NCI-H2171 treated with DMSO at 0.1 percent for 48 hours (cell line): ENCODE measurements at places on chromosomes 6 and 20.

DNA sequence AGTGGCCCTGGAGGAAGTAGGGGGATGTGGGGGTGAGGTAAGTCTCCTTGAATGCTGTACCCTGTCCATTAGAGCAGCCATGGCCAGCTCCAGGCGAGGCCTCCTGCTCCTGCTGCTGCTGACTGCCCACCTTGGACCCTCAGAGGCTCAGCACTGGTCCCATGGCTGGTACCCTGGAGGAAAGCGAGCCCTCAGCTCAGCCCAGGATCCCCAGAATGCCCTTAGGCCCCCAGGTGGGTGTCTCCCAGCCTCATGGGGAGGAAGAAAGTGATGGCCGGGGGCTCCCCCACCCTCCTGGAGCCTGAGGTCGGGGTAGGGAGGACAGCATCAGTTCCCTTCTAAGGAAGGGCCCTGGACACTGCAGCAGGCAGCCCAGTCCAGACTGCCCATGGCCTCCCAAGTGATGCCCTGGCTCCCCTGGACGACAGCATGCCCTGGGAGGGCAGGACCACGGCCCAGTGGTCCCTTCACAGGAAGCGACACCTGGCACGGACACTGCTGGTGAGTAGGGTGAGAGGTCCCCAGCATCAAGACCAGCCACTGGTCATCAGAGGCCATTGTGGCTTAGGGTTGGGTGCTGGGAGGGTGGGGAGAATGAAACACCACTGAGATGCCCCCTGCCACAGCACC lies 1.0 kb downstream of the GNRH2 start:
- no peak for DNase-seq

- DNase-seq, result no peak
Measured at GRCh38 chr6:166597711-166598440, 11.4 kb upstream of the RAMACL start.

DNA sequence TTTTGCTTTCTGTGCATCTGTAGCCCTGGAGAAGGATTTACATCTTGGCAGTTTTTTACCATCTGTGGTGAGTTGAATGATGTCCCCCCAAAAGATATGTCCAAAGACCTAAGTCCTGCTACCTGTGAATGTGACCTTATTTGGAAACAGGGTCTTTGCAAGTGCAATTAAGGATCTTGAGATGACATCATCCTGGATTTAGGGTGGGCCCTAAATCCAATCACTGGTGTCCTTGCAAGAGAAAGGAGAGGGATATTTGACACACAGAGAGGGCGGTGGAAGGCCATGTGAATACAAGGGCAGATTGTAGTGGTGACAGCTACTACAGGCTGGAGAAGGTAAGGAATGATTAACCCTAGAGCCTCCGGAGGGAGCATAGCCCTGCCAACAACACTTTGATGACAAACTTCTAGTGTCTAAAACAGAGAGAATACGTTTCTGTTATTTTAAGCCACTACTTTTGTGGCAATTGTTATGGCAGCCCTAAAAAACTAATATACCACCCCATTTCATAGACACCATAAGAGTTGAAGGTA lies 35.1 kb downstream of the MKKS start:
- DNase-seq, result no peak

- DNase-seq, result no peak
Measured at GRCh38 chr6:15504040-15504495, 158.8 kb downstream of the DTNBP1 start.

DNA sequence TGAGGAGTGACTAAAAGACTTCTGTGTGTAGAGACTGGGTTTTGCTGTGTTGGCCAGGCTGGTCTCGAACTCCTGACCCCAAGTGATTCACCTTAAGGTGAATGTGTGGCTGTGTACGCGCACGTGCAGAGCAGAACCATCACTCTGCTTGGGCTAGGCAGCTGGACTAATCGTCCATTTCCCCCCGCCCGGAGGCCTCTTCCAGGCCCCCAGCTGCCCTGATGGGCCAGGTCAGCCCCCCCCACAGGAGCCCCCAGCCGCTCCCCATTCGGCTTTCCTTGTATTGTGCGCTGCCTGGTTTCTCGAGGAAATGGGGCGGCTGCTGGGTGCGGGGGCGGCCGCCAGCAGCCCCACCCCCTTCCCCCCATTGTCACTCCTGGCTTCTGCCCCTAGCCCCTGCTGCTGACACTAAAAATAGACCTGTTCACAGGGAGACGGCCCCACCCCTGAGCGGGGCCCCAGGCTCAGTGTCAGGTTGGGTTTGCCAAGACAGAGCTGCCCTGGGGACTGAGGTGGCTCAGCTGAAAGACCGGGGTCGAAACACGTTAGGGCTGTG lies 24.6 kb upstream of the CSNK2A1 start:
- DNase-seq, result peak; percentile 31

- no peak for DNase-seq
Measured at GRCh38 chr6:112193535-112194051, 60.8 kb downstream of the LAMA4 start.

- DNase-seq, result peak; percentile 37
Measured at GRCh38 chr6:133286765-133287164, 45.6 kb downstream of the EYA4 start.

DNA sequence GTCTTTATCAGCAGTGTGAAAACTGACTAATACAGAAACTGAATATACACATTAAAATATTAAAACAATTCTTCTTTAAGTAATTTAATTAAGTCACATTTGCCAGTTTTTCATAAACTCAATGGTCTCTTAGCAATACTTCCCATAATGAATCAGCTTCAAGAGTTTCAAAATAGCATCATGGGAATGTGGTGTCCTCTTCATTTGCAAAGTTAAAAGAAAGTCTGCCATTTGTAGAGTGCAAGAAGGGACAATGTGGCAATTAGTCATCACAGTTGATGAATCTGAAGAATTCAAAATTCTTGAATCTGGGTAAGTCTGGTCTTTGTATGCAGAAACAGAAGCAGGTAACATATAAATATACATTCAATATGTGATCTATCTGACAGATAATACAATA lies 38.7 kb downstream of the SYNE1 start:
- DNase-seq, result no peak

GRCh38 chr6:36590237-36590636 lies 3.9 kb upstream of the SRSF3 start:
- no peak for DNase-seq

- no peak for DNase-seq
Measured at GRCh38 chr6:98832284-98833056, 1.9 kb upstream of the POU3F2 start.
